ENCODE measurements at places on chromosomes 16 and 17.

DNA sequence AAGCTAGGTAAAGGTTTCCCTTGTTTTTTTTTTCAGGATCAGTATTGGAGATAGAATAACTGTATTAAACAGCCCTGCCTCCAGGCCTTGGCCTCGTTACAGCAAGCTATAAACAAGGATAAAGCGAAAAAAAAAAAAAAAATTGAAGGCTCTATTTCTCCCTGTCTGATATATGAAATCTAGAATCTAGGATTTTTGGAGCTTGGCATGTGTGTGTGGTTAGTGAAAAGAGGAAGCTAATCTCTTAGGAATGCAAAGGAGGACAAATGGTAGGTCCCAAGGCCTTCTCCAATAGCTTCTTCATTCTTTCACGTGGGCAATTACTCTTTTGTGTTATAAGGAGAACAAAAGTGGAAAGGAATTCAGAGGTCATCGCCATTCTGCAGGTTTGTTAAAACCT is 470.3 kb downstream of the TMEM114 start:
- no peak for DNase-seq

GRCh38 chr17:61411261-61412142 is 11.9 kb downstream of the TBX2 start:
- DNase-seq = peak; percentile 76

DNA sequence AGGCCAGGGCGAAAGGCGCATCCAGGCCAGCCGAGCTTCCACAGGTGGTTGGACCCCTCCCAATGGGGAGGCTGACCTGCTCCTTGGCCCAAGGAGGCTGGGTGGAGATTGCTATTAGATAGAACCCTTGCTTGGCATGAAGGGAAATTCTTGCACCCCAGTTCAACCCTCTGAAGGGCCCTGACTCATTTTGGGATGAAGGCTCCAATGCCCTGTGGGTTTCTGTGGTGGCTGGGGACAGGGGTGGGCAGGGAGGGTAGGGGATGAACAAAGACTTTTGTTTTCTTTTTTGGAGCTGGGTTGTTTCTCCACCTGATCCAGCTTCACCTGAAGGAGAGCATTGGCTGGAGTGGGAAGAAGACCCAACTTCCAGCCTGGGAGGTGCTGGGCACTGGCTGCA is 16.7 kb upstream of the TBX21 start:
- DNase-seq = no peak

DNA sequence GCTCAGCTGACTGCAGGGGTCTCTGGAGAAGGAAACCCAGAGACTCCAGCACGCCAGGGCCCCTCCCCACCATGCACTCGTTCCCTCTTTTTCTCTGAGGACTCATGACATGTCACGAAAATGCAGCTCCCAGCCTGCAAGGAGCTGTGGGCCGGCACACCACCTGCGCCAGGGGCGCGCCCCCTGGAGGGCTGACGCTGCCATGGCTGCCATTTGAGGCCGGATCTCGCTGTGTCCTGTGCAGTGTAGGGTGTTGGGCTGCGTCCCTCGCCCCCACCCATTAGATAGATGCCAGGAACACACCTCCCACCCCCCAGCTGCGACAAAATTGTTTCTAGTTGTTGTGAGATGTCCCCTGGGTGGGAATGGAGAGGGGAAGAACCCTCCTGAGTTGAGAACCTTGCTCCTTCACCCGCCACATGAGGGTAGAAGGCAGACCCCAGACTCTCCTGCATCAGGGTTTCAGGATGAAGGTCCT is 8.2 kb downstream of the SYNGR2 start:
- DNase-seq = peak; percentile 84

- DNase-seq = peak; percentile 83
Measured at GRCh38 chr17:1460233-1460632, 4.2 kb upstream of the CRK start.

Measured in sigmoid colon (tissue), 7 donors.